ENCODE measurements at places on chromosomes 2 and 18.

- peak; percentile 21 for DNase-seq
Observed at GRCh38 chr2:26658691-26659346, 17.7 kb upstream of the CIB4 start.

DNA sequence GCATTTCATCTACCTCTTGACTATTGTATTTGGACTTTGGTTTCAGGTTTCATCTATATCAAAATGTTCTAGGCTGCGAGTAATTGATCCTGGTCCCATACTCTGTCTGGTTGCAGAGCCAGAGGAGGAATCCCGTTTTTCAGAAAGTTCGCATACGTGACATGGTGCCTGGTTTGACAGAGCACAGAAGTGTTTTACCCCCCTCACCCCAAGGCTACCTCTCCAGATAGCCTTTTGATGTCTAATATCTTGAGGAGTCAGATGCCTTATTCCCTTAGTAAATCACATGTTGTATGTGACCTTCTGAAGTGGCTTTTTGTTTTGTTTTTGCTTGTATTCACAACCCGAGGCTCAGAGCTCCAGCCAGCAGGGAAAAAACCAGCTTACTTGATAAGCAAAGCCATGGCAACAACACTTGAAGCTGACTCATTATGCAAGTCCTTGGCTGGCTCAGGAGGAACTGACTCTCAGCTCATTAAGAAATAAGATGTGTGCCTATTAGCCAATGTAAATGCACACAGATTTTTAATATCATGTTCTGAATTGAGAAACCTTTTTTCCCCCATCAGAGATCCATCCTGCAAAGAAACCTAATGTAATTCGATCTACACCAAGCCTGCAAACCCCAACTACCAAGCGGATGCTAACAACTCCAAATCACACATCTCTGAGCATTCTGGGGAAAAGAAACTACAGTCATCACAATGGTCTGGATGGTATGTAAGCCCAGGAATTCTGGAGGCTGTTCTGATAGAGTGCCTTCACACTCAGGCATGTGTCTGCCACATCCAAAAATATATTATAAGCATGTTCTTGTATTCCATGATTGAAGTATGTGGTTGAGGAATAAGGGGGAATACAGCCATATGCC lies 41.4 kb downstream of the OXER1 start:
- peak; percentile 71 for DNase-seq

DNA sequence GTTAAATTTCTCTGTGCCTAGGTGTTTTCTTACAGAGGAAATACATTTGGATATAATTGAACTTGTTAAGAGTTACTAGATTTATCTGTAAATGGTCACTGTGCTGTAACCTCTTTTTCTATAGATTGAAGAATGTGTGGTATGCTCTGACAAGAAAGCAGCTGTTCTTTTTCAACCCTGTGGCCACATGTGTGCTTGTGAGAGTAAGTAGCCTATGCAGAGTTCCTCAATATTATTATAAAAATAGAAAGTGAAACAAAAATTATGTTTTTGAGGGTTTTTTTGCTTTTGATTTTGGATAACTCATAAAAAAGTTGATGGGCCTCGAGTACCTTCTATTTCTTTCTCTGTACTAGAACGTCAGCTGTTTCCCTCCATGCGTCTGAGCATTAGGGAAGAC lies 112.4 kb downstream of the MIB1 start:
- no peak for DNase-seq

- no peak for DNase-seq
Observed at GRCh38 chr2:60621688-60622429, 68.4 kb upstream of the BCL11A start.

DNA sequence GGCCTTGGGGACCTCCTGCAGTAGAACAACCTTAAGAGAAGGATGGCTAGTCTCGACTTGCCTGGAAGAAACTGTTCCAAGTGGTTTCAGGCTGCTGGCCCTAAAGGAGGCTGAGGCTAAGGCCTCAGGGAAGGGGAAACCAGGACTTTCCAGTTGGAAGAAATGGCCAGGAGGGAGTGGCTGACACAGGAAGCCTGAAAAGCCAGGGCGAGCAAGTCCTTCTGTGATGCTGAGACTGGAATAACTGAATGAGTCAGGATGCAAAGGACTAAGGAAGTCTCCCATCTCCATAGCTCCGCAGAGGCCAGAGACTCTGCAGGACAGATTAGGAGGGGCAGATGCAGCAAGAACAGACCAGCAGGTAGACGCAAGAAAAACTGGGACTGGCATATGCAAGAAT lies 7.4 kb downstream of the HTRA2 start:
- DNase-seq: no peak

DNA sequence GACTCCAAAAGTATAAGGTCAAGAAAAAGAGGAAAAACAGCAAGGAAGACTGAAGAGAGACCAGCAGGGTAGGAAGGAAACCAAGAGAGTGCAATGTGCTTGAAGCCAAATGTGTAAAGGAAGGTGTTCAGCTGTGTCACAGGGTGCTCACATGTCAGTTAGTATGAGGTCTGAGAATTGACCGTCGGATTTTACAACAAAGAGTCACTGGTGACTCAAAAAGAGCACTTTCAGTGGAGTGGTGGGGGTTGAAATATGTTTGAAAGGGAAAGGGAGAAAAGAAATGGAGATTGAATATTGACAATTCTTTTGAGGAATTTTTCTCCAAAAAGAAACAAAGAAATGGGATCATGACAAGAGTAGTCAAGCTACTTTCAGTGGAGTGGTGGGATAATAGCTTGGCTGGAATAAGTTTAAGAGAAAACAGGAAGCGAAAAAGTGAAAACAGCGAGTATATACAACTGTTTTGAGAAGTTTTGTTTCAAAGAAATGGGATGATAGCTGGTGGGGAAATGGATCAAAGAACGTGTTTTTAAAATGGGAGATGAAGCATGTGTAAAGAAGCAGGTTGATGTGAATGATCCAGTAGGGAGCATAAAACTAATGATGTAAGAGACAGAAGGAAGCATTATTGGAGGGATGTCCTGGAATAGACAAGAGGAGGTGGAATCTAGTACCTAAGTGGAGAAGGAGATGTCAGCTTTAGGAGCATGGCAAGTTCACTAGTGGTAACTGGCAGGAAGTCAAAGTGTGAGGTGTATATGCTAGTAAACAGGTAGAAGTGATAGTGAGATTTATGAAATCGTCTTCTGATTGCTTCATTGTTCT lies 3.6 kb upstream of the TSPYL6 start:
- no peak for DNase-seq

- DNase-seq: no peak
Observed at GRCh38 chr2:79191081-79191480, 31.5 kb upstream of the REG3A start.
